ENCODE measurements at places on chromosomes 3 and 15. TPM values are rescaled to one million over a fixed set of nuclear protein-coding genes. Genes with fewer than 3 reads are reported as not detected.

- DNase-seq: no peak
Observed at GRCh38 chr15:45371546-45371945, 6.8 kb downstream of the GATM start.

Gene RFTN1
- 75.1 TPM for total RNA-seq

DNA sequence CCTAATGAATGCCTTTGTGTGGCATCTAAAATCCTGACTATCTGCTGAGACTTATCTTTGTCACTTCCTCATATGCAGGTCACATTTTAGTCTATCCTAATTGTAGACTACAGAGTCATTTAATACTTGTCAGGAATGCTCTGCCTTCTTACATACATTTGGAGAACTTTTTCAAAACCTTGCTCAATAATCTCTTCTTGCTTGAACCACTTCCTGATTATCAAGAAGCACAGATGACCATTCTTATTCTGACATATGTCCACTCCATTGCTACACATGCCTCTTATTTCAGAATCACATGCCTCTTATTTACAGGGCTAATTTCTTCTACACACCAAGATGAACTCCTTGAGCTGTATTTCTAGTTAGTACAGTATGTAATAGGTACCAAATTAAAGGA lies 400.3 kb downstream of the TBC1D5 start:
- no peak for DNase-seq

Gene INSYN1
- total RNA-seq: not detected

DNA sequence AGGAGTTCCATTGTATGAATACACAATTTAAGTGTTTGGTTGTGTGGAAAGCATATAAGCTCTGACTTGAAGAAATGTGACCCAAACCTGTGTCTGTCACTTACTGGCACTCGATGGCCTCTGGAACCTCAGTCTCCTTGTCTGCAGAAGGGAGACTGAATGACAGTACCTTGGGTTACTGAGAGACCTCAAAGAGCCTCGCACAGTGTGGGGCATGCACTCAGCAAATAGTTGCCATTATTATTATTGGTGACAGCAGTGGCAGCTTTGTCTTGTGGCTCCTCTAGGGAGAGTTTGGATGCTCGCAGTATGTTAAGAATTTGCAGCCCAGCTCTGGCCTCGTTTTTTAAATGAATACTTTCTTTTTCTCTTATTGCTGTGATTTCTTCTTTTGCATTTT lies 43.4 kb downstream of the EEFSEC start:
- DNase-seq: no peak

Gene RCN2
- 24.9 TPM for total RNA-seq

DNA sequence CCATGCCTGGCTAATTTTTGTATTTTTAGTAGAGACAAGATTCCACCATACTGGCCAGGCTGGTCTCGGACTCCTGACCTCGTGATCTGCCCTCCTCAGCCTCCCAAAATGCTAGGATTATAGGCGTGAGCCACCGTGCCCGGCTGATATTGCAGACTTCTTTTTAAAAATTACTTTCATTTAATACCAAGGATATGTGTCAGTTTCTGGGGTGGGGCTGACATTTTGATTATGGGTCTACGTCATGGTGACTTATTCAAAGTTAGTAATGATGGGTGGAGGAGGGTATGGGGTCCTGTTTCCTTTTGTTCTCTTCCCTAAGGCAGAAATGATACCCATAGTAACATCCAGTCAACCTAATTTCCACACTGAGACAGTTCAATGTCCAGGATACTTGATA lies 34.7 kb downstream of the GBE1 start:
- DNase-seq: no peak

DNA sequence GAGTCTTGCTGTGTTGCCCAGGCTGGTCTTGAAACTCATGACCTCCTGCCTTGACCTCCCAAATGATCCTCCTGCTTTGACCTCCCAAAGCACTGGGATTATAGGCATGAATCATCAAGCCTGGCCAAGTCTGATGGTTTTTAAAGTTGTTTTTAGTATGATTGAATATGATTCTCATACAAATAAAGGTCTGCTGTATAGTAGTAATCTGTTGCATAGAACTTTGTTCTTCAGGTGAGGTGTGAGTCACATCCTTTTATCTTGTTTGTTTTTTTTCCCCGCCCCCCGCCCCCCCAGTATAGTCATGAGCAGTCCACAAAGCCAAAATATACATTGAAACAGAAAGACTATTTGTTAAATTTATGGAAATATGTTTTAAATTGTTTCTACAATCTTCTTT lies 39.0 kb downstream of the UBE2E2 start:
- no peak for DNase-seq

Gene IL17RD
- total RNA-seq: not detected

- DNase-seq: no peak
Observed at GRCh38 chr15:78372880-78373279, 32.7 kb downstream of the CRABP1 start.
